ENCODE measurements at places on chromosomes 5 and 9.

DNA sequence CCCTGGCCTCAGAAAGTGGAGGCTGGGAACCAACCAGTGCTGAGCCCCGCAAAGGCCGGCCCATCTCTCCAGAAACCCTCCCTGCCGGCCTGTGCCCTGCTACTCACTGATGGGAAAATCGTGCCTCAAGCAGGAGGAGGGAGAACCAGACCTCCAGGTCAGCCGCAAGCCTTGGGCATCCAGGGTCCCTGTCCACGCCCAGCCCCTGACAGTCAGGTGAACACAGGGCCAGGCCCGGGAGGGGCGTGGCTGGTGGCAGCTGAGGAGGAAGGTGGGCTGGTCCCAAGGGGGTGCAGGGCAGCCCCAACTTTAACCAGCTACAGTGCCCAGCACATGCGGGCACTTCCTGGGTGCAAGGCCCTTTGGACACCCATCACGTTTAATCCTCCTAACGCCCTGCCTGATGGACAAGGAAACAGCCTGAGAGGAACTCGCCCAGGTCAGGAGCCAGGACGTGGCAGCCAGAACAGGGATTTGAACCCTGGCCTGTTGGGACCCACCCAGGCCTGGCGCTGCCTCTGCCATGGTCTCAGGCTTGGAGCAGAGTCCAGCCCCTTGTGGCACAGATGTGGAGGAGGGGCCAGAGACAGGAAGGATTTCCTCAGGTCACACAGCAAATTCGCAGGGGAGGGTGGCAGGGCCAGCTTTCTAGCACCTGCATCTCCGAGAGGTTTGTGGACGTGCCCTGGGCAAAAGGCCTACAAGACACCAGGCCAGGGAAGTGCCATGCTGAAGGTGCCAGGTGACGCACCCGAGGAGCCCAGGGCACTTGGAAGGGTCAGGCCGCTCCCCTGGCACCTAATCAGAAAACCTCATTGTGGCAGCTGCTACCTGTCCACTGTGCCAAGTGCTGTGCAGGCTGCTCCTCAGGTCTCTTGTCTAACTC is 4.5 kb downstream of the RALGDS start:
- no peak for DNase-seq

DNA sequence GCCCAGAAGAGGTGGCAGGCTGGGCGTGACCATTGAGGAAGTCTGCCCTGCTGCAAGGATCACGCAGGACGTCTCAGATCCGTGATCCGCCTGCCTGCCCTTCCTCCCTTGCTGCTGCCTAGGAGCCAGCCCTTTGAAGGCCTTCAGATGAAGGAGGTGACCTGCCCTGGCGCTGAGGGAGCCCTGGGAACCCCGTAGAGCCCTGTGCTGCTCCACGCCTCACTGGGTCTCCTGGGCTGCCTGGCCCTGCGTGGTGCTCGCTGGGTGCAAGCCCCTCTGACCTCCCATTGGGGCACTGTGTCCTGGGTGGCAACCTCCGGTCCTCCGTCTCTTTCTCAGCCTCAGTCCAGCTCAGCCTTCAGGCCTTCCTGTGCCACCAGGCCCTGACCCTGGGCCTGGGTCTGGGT is 295.3 kb upstream of the IRX4 start:
- no peak for DNase-seq

- no peak for DNase-seq
These were observed 214.6 kb upstream of the COX7C start for GRCh38 chr5:86403190-86403589.

DNA sequence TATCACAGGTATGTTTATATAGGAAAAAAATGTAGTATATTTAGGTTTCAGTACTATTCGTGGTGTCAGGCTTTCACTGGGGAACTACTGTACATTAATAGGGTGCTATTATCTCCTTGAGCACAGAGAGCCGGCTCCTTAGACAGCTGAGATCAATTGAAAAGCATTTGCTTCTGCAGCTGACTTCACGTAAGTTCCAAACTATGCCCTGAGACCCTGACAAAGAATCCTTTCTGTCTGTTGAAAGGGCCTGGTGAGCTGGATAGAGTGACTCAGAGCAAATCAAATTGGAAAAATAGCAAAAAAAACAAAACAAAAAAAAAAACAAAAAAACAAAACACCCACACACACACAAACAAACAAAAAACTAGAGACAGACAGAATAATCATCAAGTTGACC is 652.0 kb downstream of the MTRR start:
- DNase-seq = no peak

- DNase-seq = no peak
These were observed 10.3 kb upstream of the NEUROG1 start for GRCh38 chr5:135546101-135546500.

- peak; percentile 90 for DNase-seq
These were observed 8.7 kb downstream of the ASS1 start for GRCh38 chr9:130453487-130453886.

DNA sequence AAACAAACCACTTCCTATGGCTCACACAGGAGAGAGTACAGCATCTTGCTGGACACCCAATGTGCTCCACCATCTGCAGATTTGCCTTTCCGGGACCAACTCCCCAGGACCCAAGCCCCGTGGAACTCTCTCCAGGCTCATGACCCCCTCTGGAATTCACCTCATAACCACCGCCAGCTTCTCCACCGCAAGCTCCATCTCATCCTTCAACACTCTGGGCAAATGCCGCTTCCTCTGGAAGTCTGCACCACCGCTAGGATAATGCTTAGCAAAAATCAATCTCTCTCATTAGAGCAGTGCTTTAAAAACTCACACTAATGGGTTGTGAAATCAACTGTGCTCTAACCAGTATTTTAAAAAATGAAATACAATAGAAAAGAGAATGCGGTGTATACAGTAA is 150.0 kb downstream of the COL23A1 start:
- DNase-seq = no peak

DNA sequence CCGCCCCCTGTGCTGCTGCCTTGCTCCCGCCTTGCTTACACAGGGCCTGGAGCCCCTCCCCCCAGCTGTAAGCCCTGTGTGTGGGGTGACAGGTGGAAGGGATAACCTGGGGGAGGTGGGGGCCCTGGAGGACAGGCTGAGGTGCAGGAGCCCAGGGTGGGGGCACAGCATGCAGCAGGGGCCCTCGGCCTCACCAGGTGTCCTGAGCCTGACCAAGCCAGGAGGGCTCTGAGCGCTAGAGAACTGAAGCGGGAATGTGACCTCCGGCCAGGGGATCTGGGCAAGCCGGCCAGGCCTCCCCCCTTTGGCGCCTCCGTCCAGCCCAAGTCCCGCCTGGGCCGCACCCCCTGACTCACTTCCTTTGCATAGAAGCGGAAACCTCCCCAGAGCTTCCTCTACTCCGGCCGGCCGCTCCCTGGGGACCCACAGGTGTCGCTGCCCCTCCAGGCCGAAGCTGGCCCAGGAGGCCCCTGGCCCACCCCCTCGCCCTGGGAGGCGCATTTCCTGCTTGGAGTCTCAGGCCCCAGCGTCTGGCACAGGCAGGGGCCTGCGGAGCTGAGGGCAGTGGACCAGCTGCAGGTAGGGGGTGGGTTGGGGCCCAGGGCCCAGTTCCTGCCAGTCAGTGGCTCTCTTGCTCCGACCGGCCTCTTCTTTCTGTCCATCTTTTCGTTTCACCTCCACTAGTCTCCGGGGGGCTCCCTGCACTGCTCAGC is at the start of gene TOR4A:
Gene TOR4A (plus strand): TSS at position 398 of the 713 bp plus-strand sequence. CDS start 964 bp downstream, outside the sequence.
- DNase-seq = no peak

GRCh38 chr5:1973391-1974013 is 90.8 kb upstream of the IRX4 start:
- no peak for DNase-seq

- DNase-seq = no peak
These were observed 61.7 kb downstream of the HMCN2 start for GRCh38 chr9:130327070-130327780.

GRCh38 chr9:98135938-98136337 is 16.9 kb upstream of the TRIM14 start:
- no peak for DNase-seq

GRCh38 chr5:138595180-138595795 is 20.1 kb upstream of the HSPA9 start:
- DNase-seq = no peak

- no peak for DNase-seq
These were observed 2.5 kb downstream of the TRIO start for GRCh38 chr5:14145435-14146334.

DNA sequence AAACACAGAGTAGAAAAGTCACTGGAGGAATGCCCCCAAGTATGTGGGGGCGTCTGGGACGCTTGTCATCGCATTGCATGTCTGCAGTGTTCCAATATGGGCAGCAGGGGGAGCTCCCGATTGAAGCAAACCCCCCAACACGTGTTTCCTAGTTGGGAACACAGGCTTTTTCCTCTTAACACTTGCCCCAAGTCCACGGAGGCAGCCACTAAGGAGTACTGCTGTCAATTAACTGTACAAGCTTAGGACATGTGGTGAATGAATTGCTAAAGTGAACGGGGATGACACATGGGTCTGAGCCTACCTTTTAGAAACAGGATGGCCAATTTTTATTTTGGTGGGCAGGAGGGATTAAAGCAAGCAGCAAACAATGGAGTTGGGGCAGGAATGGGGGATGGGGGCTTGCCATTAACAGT is 2.2 kb downstream of the GABRB2 start:
- DNase-seq = peak; percentile 18

- peak; percentile 80 for DNase-seq
These were observed 20.4 kb upstream of the NTNG2 start for GRCh38 chr9:132141344-132141947.

GRCh38 chr9:32839013-32839885 is 55.9 kb downstream of the TMEM215 start:
- no peak for DNase-seq

DNA sequence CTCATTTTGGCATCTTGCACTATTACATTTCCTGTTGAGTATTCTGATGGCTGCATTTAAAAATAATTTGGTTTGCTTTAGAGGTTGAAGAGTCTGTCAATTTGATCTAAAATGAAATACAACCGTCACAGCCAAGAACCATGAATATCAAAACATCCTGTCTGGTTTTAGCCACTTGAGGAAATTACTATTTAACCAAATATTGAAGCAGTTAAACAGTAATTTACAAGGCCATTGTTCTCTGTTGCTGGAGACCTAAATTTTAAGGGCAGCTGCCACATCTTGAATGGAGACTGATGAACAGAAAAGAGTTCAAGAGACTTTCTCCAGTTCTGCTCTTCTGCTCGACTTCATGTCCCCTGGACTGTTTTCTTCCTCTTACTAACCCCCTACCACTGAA is 549.4 kb downstream of the LRRC70 start:
- no peak for DNase-seq

- DNase-seq = no peak
These were observed 107.6 kb downstream of the MUSK start for GRCh38 chr9:110776221-110776620.

GRCh38 chr9:110115341-110115820 is 92.6 kb downstream of the C9orf152 start:
- DNase-seq = no peak

- DNase-seq = no peak
These were observed 496 bp downstream of the TLX3 start for GRCh38 chr5:171309276-171310211.

- DNase-seq = no peak
These were observed 32.1 kb upstream of the IL6ST start for GRCh38 chr5:56026863-56027300.

DNA sequence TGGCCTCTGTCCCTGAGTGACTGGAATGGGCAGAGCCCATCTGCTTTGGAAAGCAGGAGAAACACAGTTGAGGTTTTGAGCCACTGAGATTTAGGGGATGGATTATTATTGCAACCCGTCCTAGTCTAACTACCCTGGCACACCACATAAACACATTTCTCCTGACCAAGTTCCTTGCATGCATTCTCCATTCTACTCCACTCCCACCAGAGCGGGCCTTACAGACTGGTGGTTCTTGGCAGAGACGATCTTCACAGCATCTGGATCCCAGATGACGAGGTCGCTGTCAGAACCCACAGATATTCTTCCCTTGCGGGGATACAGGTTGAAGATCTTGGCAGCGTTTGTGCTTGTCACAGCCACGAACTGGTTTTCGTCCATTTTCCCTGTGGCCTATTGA is 111.0 kb downstream of the DPYSL3 start:
- DNase-seq = no peak

GRCh38 chr5:133797167-133797566 is 171.3 kb downstream of the C5orf15 start:
- no peak for DNase-seq

DNA sequence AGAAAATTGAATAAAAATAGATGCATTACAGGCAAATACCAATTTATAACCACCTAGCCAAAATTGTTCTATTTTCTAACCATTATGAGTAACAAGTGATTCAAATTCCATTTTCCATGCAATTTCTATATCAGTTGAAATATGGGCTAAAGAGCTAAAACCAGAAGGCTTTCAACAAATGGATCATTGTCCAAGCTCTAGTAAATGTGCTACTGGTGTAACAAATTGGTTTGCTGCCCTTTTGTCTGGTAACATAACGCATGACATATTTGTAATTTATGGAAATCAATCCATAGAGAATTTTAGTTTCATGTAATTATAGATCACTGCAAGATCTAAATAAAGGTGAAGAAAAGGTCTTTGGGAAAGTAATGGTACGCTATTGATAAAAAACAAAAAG is 708.0 kb upstream of the GRAMD2B start:
- DNase-seq = no peak

Measured in NCI-H1092 (cell line).